ENCODE measurements at places on chromosomes 3 and 15.
A peak's percentile ranks its signal among the peaks of the same experiment; 100 is the strongest.

- DNase-seq: no peak
Observed at GRCh38 chr15:83320404-83320803, 35.9 kb upstream of the BNC1 start.

GRCh38 chr3:33926998-33927605, 128.7 kb downstream of the PDCD6IP start:
- no peak for DNase-seq

GRCh38 chr3:31810991-31811433, 170.1 kb downstream of the OSBPL10 start:
- DNase-seq: no peak

DNA sequence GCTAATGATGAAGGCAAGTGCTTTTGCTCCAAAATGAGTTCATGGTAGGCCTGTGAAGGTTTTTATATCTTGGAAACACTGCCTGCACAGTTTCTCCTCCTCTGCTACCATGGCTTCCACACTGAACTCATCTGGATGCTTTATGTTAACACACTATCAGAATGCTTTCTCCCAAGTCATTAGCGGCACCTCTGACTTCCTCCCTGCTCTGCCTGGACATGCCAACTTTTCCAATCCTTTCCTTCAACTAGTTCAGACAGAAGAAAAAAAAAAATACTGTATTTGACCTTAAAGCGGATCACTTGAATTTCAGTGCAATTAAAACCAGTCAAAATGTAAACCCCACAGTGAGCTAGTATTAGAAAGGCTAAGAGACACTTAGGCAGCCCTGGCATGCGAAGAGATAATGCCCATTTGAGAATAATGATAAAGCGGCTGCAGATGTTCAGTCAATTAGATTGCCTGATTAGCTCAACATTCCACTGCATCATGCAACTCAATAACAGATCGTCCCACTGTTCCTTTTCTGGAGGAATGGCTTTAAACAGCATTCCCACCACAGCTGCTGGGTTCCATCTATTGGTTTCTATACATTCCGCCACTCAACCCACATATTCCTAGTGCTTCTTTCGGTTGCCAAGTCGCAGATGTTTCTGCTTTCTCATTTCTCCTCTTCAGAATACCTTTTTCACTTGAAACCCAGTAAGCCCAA, 51.7 kb downstream of the CNTN3 start:
- DNase-seq: no peak

DNA sequence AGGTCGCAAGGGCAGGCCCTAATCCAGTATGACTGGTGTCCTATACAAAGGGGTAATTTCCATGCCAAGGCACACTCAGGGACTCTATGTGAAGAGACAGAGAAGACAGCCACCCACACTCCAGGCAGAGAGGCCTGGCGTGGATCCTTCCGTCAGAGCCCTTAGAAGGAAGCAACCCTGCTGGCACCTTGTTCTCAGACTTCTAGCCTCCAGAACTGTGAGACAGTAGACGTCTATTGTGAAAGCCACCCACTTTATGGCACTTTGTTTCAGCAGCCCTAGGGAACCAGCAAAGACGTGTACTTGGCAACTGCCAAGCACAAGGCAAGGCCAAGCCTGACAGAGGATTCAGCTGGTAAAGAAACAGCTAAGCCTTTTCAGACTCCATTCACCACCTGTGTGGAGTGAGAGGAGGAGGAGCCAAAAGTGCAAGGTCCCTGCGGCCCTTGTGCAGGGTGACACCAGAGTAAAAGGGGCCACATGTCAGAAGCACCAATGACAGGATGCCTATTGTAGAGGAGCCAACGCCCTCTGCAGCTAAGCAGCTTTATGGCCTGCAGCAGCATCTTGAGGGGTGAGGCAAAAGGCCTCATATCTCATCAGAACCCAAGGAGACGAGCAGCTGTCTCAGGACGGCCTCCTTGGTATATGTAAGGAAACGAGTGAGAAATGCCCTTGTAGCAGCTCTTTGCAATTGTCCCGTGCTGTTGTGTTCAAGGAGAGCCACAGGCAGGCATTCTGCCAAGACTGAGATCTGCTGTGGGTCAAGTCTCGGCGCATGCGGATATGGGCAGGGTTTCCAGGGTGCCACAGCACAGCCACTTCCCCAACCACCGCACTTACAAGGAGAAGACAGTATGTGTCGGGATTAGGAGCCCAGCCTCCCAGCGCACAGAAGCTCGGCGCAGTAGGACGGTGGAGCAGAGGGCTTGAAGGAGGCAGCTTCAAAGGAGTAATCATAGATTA, 121.5 kb upstream of the LIPC start:
- no peak for DNase-seq

DNA sequence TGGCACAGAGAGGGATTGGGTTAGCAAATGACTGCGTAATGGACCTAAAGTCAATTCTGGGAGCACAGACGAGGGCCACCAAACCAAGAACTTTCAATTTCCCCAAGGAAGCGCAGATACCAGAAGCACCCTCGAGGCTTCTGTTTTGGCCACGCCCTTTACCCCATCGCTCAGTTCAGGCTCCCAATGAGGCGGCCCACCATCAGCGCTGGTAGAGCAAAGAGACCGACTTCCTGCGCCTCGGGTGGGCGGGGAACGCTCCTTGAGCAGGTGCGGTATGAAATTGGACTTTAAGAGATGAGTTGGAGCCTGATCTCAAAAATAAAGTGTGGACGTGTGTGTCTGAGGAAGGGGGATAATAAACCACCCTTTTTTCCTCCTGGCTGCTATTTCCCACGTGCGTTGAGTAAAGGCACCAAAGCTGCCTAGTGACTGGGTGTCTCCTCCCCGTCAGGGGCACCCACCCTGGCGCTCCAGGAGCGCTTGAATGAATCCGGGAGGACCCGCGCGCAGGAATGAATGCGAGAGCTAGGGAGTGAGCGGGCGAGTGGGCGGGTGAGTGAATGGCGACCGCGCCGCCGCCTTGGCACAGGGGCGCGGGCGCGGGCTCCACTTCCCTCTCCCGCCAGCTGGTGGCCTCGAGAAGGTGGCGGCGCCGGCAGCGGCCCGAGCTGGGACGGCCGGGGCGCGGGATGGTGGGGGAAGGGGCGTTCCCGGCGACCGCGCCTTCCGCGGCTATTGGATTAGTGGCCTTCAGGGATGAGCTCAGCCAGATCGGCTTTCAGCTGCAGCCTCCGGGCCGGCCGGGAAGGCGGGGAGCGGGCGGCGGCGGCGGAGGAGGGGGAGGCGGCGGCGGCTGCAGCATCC, at the start of gene SPSB4:
Gene SPSB4, plus strand, starts transcription at position 772 of the 867 bp plus-strand sequence. CDS start 14,758 bp downstream, outside the sequence.
- no peak for DNase-seq

GRCh38 chr3:45529697-45530096, 64.9 kb upstream of the LIMD1 start:
- DNase-seq: no peak

- no peak for DNase-seq
Observed at GRCh38 chr15:73328981-73329380, 39.8 kb downstream of the HCN4 start.

- no peak for DNase-seq
Observed at GRCh38 chr3:177379045-177379444, 181.8 kb upstream of the TBL1XR1 start.

DNA sequence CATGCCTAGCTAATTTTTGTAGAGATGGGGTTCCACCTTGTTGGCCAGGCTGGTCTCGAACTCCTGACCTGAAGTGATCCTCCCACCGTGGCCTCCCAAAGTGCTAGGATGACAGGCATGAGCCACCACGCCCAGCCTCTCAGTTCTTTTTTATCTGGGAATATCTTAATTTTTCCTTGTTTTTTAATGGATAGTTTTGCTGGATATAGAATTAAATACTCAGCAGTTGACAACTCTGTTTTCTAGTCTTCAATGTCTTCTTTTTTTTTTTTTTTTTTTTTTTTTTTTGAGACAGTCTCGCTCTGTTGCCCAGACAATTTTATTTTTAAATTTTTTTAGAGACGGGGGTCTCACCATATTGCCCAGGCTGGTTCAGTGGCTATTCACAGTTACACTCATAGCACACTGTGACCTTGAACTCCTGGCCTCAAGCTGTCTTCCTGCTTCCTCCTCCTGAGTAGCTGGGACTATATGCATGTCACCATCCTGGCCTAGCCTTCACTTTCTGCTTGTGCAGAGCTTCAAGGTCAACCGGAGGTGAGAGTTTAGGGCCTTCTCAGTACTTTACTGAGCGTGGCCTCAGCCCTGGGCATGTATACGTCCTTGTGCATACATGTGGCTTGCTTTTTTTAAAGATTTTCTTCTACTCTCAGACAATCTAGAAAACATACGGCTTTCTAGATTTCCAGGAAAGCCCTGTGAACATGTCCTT, 120.5 kb downstream of the ZNF609 start:
- no peak for DNase-seq

GRCh38 chr3:61578667-61579367, 17.4 kb downstream of the PTPRG start:
- no peak for DNase-seq

DNA sequence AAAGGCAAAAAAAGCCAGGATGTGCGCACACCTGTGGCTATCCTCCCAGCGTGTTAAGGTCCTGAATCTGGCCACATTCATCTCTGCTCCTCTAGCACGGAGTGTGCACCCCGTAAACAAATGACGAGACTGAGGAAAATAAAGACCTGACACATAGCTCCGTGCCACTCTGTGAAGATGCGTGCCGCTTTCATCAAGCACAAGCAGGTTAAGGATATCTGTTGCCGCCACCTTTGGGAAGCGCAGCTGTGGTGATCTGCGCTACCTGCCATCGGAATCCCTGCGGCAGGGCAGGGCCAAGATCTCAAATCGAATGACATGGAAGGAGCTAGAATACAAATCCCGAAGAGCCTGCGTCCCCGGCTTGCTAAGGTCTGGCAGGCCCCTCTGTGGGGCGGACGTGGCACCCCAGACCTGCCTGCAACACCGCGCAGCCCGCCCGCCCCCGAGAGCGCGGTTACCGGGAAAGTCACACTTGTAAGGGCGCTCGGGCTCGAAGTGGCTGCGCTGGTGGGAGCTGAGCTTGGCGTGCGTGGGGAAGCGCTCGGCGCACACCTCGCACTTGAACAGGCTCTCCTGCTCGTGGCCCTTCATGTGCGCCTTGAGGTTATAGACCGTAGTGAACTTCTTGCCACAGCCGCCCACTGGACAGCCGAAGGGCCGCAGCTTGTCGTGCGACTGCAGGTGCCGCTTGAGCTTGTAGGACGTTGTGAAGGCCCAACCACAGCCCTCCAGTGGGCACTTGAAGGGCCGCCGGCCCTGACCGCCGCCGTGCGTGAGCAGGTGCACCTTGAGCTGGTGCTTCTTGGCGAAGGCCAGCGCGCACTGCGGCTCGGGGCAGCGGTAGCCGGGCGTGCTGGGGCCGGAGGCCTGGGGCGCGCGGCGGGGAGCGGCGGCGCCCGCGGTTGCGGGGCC, 936 bp downstream of the ZXDC start:
- DNase-seq: no peak

- no peak for DNase-seq
Observed at GRCh38 chr3:192636517-192637444, 90.6 kb downstream of the FGF12 start.

DNA sequence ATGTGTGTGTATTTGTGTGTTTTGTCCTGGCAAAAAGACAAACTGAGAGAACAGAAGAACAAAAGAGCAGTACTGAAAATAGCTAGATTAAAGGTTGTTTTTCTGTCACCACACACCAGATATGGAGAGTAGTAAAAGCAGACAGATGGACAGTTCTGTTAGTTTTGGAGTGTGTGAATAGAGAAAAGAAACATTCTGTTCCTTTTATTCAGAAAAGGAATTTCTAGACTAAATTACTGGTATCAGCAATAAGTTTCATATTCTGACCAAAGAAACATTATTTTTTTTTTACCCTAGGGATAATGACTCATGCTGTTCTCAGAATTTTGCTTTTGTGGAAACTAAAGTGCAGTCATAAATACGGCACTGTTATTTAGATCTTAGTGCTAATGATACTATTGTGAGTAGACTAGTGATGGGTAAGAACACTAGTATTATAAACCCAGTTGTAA, 32.9 kb downstream of the PIK3CA start:
- no peak for DNase-seq

DNA sequence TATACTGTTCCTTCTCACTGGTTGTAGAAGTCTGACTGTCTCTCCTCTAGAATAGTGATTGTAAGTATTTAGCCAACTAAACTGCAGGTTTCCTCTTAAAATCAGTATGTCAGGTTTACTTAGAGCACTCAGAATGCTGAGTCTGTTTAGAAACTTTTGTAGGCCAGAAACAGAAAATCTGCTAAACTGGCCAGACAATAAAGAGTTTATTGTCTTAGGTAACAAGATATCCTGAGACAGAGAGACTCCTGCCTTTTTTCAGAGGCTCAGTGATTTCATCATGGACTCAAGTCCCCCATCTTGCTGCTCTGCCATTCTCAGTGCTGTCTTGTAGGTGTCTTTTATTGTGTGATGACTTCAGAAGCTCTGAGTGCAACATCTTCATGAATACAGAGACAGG, 279.0 kb downstream of the MFSD1 start:
- DNase-seq: no peak

- DNase-seq: no peak
Observed at GRCh38 chr15:96349857-96350720, 19.6 kb downstream of the NR2F2 start.

DNA sequence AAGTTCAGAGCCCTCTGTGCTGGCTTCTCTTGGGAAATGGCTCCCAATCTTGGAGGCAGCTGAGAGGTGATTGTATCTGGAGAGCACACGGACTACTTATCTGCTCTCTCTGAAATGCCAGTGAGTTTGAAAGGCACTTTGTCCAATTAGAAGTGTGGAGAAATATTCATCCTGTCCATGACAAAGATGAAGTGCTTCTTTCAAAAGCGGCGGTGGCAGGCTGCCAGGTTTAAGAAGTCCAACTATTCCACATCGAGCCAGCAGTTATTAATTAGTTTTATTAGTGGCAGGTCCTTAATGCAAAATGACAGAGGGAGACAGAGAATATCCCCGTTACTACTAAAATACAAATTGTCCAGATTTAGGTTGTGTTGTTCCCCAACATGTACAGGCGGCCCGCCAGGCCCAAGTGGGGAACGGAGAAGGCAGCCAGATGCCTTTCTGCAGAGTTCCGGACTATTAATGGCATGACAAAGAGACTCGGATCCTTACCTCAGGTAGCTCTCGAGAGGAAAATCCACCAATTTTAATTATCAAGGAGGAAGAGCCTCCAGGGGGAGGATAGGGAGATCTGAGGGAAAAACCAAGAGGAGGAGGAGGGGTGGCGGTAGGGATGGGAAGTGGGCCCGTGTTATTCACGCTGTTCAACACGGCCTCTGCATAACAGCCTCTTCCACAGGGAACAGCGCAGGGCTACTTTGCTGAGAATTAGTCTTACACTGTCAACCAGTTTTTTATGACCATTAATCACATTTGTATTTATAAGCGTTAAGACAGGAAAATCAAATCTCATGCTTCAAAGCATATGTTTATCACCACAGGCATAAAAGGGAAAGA, 42.0 kb downstream of the RORA start:
- no peak for DNase-seq

- no peak for DNase-seq
Observed at GRCh38 chr3:141365201-141365600, 3.1 kb upstream of the ZBTB38 start.

GRCh38 chr3:128319107-128319506, 147.6 kb downstream of the DNAJB8 start:
- DNase-seq: no peak

GRCh38 chr3:197298341-197298944, at the start of gene DLG1:
TSS of gene DLG1 (minus strand) at chr3:197298612. CDS start at chr3:197297204, 1,408 bp downstream.
- peak; percentile 67 for DNase-seq

Data from NCI-H2081 treated with DMSO at 0.1 percent for 48 hours (cell line).